ENCODE measurements at places on chromosomes 2 and 18.
A peak's percentile ranks its signal among the peaks of the same experiment; 100 is the strongest.

DNA sequence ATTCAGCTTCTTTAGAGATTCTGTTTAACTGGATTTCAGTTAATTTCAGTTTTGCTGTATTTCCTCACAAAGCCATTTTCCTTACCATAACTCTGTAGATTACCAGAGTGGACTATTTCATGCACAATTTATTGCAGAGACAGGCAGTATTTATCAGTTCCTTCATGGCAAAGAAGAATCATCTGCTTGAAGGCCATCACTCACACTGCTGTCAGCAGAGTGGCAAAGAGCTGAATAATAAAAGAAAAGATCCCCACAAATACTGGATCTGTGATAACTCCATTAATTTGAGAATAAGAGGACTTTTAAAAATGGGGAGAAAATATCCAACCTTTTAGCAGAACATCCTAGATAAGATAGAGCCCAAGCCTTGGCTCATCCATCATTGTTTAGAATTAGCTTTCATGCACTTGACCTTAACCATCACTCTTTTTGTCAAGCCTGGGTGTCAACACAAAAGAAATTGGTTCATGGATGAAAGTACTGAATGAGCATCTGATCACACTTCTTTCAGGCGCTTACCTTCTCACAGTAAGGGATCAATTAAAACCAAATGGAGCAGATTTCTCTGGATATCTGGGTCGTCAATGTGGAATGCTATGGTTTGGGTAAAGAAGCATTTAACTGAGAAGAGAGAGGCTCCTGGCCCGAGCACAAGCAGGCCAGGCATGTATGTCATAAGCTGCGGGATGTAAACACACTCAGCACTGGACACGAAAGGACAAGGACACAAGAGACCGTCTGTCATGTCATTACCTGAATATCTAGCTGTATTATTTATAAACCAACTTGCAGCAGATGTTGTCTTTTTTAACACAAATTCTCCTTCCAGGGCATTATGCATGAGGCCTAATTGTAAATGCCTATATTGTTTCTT, 376.2 kb downstream of the ZNF521 start:
- DNase-seq, result no peak

DNA sequence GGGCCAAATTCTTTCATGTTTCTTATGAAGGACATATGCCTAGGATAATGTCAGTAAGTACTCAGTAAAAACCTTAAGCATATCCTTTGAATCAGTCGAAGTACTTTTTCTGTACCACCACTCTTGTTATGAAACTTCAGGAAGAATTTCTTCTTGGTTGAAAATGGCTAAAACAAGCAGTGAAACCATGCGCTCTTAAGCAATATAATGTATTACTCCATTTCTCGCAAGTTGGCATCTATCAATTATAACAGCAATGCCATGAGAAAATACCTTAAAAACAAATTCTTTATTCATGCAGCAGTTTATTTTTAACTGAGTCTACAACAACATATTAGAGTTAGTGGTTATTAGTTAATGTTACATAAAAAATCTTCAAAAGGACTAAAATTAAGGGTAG, 41.0 kb downstream of the SLC66A3 start:
- no peak for DNase-seq

DNA sequence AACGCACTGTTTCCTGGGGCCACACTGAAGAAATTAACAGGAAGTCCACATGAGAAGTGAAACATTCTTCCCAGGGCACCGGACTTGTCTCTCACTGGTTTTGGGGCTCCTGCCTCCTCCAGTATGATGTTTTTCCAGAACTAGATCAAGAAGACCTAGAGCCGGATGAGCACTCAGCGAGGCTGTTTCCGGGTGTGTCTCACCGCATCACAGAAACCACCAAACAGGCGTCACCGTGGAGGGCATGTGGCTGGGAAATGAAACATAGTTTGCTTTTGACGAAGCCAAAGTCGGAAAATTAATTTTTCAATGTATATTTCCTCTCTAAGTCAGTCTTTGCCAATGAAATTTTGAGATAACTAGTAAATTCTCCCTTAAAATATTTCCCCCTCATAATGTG, 314.0 kb upstream of the SALL3 start:
- DNase-seq, result no peak

DNA sequence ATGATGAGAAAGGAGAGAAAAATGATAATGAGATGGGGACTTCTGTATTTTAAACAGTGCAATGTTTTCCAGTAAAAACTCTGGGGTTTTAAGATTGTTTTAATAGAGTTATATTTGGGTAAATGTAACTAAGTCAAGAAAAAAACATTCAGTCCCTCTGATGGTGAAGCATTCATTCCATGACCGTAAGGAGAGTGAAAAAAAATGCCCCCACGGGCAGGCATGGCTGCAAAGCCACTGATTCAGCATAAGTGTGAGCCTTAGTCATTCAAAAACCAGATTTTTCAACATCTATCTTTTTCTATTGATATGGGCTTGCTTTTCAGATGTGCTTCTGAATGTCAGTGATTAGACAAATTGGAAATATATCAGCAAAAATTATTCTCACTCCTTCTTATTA, 957.8 kb downstream of the SLC4A3 start:
- no peak for DNase-seq

DNA sequence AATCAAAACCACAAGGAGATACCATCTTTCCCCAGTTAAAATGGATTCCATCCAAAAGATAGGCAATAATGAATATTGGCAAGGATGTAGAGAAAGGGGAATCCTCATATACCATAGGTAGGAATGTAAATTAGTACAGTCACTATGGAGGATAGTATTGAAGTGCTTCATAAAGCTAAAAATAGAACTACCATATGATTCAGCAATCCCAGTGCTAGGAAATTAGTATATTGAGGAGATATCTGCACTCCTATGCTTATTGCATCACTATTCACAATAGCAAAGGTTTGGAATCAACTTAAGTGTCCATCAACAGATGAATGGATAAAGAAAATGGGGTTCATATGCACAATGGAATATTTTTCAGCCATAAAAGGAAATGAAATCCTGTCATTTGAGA, 251.2 kb downstream of the ZNF804A start:
- no peak for DNase-seq

DNA sequence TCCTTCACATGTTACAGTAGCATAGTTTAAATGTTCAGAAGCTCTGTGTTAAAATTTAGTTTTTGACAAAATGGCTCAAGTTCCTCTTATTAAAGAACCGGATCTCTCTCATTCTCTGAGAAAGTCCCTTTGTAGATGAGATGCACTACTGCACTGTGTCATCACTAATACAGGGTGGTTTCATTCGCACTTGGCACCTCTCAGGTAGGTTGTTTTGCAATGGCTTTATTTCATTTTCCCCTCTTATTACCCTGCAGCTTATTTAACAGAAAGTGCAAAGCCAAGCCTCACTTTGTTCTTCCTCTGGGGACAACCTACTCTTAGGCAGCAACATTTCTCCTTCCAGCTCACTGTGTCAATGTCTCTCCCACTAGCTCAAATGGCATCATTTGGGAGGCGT, 185.1 kb downstream of the DLGAP1 start:
- DNase-seq, result no peak

- DNase-seq, result no peak
These were observed 138.6 kb downstream of the DTNA start for GRCh38 chr18:34848695-34849094.

GRCh38 chr2:99469394-99469793, 20.4 kb downstream of the REV1 start:
- DNase-seq, result no peak

GRCh38 chr2:152241948-152242729, 66.6 kb upstream of the STAM2 start:
- no peak for DNase-seq

GRCh38 chr2:20351555-20352229, 1.0 kb upstream of the PUM2 start:
- peak; percentile 26 for DNase-seq

DNA sequence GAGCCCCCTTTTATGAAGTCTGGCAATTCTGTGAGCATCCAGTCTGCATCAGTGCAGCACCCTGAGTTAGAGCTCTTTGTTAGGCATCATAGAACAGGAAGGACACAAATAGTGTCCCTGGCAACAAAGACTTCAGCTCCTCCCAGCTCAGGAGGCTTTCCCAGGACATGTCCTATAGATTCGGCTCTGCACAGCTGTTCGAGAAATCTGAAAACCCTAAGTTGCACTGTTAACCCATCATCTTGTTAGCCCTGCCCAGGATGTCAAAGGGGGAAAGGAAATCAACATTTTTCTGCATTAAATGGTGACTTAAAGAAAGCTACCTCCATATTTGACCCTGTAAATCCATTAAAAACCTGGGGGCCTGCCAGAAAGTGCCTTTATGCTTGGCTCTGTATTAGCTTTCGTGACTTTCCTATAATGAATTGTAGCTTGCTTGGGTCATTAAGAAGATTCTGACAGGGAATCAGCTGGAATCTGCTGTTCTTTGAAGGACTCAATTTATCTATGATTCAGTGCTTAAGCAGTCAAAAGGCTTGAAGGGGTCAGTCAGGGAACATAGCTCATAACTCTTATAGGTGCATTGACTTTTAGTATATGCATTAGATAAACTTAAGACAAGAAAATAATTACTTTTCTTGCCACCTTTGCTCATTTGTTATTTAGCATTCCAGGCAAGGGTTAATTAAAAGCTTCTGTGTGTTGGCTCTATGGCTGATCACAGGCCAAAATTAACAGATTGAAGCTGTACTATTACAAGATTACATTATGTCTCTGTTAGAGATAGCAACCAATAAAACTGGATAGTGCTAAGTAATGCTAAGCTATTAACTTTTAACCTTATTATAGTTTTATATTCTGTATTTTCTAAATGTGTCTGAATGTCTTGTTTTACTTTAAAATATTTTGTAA, 20.6 kb downstream of the ERMN start:
- no peak for DNase-seq

- DNase-seq, result no peak
These were observed 9.5 kb downstream of the ZEB2 start for GRCh38 chr2:144510294-144510991.

DNA sequence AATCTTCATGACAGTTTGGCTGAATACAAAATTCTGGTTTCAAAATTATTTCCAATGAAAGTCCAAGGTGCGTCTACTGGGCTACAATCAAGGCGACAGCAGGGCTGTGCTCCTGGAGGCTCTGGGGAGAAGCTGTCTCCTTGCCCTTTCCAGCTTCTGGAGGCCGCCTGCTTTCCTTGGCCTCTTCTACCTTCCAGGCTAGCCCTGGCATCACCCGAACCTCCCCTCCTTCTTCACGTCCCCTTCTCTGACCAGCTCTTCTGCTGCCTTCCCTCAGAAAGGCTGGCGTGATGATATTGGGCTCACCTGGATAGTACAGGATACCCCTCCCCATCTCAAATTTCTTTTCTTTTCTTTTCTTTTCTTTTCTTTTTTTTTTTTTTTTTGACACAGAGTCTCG, 115.5 kb downstream of the KCNF1 start:
- DNase-seq, result no peak

DNA sequence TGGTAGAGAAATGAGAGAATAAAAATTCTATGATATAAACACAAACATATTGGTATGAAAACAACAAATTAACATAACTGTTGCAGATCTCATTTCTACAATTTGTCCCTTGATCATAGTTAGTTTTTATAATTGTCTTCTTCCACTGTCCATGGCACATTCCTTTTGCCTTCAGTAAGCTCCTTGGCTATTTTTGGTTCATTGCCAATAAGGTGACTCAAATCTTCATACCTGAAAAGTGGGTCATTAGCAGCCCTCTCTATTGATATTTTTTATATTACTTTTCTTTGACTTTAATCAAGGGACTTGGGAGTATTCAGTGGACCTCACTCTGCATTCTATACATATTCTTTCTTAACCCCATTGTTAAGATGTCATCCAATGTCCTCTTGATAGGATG, 552.9 kb downstream of the TDRD15 start:
- no peak for DNase-seq

- no peak for DNase-seq
These were observed 1647.1 kb downstream of the SUCLG1 start for GRCh38 chr2:82811946-82812345.

DNA sequence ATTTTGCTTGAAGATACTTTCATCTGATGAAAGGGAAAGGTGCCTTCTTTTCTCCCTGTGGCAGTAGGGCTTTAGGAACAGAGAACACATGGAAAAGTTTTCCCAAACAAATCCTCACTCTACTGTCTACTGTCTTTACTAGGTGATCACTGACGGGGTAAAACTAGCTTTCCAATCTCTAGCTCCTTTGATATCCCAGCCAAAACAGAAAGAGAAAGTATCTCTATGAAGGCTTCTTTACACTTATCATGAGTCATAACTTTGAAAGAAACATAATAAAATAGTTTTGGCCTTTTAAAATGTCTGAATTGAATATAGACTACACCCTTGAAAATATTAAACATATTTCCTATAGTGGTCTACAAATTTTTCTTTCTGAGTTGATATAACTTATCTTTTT, 214.5 kb downstream of the DSEL start:
- no peak for DNase-seq

DNA sequence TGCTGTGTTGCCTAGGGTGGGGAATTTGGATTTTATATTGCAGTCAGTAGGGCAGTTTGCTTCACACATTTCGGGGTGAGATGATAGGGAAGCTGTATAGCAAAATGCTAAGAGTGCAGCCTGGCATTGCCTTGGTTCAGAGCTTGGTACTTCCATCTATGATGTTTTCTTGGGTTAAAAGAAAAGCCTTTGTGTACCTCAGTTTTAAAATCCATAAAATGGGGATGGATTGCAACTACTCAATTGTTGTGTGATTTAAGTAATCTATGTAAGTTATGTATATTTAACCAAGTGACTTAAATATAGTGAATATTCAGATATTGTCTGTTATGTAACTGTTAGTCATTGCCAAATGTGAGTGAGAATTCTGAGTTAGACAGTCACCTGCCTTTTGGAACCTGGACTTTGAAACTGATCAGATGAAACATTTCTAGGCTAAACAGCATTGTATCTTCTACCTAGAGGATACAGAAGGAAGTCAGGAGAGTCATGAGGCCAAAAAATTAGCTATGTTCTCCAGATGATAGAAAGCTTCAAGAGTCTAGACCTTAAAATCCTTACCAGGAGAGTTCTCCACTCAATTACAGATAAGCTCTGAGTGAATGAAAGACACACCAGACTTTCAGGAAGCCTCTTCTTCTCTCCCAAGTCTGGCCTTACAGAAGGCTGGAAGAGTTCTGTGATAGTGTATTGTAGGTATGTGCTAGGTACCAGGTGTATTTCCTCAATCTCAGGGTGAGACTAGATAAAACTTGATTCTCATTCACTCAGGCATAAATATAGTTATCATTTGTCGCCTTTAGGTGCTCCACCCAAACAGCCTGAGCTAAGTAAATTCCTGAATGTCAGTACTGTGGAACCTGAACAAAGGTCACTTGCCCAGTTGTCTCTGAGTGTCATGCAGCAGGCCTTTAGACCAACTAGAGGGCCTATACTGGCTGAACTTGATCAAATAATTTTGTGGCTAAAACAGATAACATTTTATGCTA, 7.5 kb downstream of the RIOK3 start:
- DNase-seq, result no peak

DNA sequence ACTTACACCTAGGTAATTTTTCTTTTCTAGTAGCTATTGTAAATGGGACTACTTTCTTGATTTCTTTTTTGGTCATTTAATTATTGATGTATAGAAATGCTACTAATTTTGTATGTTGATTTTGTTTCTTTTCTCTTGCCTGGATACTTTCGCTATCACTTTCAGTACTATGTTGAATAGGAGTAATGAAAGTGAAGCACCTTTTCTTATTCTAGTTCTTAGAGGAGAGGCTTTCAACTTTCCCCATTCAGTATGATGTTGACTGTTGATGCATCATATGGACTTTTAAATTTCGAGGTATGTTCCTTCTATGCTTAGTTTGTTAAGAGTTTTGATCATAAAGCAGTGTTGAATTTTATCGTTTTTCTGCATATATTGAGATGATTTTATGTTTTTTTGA, 142.5 kb downstream of the CDH19 start:
- no peak for DNase-seq

GRCh38 chr2:11827547-11827946, 81.1 kb downstream of the LPIN1 start:
- peak; percentile 64 for DNase-seq

- DNase-seq, result no peak
These were observed 864.6 kb upstream of the FSHR start for GRCh38 chr2:50018921-50019320.

Data from stimulated activated CD4-positive, alpha-beta T cell treated with anti-CD3 and anti-CD28 coated beads, Interleukin-15, amount 100 ng/mL, for 24 hours (primary cell).